ENCODE measurements at places on chromosomes 7 and 10.

DNA sequence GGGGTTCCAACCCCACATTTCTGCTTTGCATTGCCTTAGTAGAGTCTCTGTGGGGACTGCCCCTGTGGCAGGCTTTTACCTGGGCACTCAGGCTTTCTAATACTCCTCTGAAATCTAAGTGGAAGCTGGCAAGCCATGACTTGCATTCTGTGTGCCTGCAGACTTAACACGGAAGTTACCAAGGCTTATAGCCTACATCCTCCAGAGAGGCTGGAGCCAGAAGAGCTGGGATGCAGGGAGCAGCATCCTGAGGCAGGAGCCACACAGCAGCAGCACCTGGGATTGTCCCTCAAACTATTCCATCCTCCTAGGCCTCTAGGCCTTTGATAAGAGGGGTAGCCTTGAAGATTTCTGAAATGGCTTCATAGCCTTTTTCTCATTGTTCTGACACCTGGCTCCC is 22.1 kb upstream of the ABCC2 start:
- no peak for DNase-seq

DNA sequence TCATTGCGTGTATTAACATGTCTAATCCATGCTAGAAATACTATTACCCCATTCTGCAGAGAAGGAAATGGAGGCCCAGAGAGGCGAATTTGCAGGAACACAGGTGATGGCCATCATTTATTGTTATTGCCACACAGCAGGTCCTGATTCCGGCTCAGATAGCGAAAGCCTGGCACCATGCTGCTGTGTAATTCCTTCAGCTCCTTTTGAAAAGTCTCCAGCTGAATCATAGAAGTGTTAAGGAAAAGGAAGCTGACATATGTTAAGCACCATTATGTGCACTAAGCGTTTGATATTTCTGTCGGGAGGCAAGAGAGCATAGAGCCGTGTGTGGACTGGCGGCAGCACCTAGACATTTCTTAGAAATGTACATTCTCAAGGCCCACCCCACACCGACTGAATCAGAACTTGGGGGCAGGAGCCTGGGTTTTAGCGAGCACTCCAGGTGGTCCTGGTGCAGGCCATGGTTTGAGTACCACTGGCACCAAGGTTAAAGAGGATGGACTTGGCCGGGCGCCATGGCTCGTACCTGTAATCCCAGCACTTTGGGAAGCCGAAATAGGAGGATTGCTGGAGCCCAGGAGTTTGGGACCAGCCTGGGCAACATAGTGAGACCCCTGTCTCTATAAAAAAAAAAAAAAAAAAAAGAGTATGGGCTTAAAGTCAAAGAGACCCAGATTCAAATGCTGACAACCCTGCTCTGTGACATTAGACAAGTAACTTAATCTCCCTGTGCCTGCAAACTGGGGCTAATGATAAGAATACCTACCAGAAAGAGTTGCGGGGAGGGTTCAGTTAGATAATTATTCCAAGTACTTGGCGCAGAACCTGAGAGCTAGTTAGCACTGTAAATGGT is 52.2 kb downstream of the UNC5B start:
- no peak for DNase-seq

DNA sequence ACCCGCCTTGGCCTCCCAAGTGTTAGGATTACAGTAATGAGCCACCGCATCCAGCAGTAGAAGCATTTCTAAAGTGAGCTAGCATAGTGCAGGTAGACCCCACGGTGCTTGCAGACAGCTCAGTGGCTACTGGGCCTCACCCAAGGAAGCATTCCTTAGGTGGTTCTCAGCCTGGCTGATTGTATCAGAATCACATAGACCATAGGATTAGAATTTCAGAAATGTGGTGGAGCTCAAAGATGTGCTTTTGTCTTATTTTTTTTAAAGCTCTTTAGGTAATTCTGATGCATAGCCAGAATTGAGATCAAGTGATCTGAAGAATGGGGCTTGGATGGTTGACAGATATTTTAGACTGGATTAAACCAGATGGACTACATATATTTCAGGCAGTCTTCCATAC is 10.9 kb downstream of the ANLN start:
- DNase-seq = no peak

GRCh38 chr7:155405399-155406318 is 52.3 kb upstream of the EN2 start:
- DNase-seq = no peak

DNA sequence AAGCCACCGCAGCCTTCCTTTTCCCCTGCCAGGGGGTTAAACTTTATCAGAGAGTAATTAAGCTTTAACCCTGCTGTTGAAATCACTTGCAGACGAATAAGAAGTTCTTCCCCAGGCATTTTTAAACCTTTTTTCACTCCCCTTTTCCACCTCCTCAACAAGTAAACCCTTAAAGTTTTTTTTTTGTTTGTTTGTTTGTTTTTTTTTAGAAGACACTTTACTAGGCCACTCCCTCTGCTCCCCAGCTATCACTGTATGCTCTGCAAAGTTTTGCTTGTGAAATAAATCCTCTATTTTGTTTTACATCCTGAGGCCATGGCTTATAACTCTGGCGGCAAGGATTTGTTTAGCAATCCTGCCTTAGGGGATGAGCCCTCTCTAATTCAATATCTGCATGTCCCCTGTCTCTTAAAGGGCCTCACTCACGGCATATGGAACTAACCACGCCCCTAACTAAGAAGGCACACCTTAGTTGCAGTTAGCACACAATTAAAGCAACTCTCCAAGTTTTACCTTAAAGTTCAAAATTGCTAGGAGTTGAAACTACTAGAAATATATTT is 1354.7 kb upstream of the LRRTM3 start:
- no peak for DNase-seq

GRCh38 chr10:102675011-102675665 is 30.9 kb downstream of the TRIM8 start:
- DNase-seq = no peak

DNA sequence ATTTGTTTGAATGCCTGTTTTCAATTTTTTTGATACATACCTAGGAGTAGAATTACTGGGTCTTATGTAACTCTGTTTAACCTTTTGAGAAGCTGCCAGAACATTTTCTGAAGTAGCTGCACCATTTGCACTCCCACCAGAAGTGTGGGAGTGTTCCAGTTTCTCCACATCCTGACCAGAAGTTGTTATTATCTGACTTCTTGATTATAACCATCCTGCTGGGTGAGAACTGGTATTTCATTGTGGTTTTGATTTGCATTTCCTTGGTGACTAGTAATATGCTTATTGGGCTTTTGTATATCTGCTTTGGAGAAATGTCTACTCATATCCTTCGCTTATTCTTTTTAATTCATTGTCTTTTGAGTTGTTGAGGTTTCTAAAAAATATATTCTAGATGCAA is 117.2 kb upstream of the GLCCI1 start:
- no peak for DNase-seq

DNA sequence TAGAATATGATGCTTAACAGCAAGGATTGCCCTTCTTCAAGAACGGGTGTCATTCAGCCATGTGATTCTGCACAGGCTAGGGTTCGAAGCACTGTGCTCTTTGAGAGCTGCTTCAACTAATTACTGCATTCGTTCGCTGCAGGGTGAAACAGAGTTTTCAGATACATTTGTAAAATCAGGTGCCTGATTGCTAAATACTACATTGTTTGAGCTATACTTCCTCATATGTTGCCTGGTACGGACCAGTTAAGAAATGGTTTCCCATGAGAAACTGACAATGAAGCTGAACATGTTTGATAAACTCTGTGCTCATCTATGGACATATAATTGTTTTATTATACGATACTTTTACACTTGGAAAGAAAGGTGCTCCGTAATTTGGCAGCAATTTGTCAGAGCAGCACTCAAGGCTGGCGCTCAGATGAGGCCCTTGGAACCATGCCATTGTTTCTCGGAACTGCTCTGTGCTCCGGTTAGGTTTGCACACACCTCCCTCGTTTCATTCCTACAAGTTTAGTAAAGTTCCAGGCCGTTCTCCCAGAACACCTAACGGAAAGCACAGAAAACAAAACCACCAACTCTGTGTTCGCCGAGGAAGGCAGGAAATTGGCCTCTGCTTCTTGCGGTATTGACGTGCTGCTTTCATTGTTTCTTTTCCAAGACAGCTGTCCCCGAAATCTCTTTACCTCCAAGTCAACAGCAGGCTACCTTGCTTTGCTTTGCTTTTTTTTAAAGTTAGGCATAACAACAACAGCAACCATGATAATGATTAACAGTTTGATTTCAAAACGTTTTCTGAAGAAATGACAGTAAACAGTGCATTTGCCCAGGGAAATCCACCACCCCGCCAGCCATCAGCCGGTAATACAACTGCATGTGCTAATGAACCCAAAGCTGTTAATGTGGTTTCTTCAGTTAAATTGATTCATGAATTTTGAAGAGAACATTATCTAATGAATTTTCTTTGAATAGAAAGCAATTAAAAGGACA is 206.9 kb downstream of the EBF3 start:
- no peak for DNase-seq
